PC-9 (cell line): ENCODE measurements at places on chromosomes 4 and X. TPM values are rescaled to one million over a fixed set of nuclear protein-coding genes. Genes with fewer than 3 reads are reported as not detected.

DNA sequence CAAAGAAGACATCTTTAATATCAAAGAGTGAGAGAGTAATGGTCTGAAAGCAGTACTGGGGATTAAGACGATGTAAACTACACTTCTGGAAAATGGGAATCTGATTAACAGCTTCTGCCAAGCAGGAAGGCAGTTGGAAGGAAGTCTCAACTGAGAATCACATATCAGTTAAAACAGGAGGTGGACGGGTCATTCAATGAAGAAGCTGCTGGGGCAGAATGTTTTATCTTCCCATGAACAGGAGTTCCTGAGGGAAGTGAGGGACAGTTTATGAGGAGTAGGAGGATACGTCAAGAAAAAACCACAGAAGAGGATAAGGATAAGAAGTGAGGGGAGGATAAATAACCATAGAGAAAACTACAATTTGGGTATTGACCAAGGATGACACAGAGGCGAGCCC lies 38.7 kb upstream of the MAGEA10 start:
- H3K4me1 ChIP-seq = no peaks in the 10 kb centered on the region
- no peaks in the 10 kb centered on the region for H3K27me3 ChIP-seq
- no peaks in the 10 kb centered on the region for H3K36me3 ChIP-seq

- H3K4me3 ChIP-seq = no peak overlapping the region
- no peaks in the 10 kb centered on the region for H3K36me3 ChIP-seq
- H3K4me1 ChIP-seq = no peaks in the 10 kb centered on the region
- H3K27me3 ChIP-seq = no peaks in the 10 kb centered on the region
- no peak overlapping the region for H3K27ac ChIP-seq
Measured at GRCh38 chrX:29542152-29542551, 673.2 kb upstream of the MAGEB2 start.

DNA sequence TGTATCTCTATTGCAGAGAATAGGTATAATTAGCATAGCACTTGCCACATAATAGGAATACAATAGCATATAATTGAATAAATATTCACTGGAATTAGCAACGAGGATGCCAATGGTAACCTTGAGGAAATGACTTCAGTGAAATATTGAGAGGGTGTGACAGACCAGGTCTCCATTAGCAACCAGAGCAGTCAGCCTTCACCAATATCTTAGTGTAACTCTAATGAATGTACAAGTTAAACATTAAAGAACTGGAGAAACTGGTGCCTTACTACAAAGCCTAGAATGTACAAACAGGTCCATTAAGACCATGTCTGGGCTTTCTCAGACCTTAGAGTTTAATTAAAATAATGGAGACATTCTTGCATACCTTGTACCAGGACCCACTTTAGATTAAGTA lies 143.0 kb downstream of the MAGEB17 start:
- H3K4me1 ChIP-seq = no peaks in the 10 kb centered on the region
- DNase-seq = no peak
- no peaks in the 10 kb centered on the region for H3K27me3 ChIP-seq

DNA sequence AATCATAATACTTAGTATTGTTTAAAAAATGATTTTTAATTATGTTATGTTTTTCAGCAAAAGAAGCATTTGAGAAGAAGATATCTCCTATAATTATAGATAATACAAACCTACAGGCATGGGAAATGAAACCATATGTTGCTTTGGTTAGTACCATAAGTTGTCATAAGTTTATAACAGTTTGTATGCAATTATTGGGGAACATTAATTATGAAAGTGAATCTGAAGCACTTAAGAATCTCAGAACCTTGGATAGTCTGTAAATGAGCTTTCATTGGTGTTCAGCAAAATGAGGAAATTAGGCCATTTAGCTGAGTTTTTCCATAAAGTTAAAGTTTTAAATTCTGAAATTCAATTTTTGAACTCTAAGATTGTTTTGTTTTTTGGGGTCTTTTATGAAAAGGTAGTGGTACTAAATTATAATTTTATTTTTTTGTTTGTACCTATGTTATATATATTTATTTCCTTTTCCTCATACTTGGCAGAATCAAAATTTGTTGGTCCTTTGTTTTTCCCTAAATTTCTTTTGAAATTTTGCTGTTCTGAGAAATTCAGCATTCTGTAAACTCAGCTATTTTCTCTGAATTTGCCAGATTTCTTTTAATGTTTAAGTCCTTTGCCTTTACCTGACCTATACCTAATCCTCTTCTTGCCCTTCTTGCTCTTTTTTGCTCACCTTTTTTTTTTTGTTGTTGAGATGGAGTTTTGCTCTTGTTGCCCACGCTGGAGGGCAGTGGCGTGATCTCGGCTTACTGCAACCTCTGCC lies 55.6 kb downstream of the N4BP2 start:
- H3K4me3 ChIP-seq = no peak overlapping the region
- 0 out of 2 replicates have a peak, but pooled peaks cover 2% of the 10 kb centered on the region for H3K36me3 ChIP-seq
- H3K27me3 ChIP-seq = no peaks in the 10 kb centered on the region

GRCh38 chrX:21638311-21638710 lies 19.8 kb downstream of the KLHL34 start:
- no peaks in the 10 kb centered on the region for H3K4me1 ChIP-seq
- no peaks in the 10 kb centered on the region for H3K36me3 ChIP-seq
- H3K27ac ChIP-seq = no peak overlapping the region
- H3K27me3 ChIP-seq = no peaks in the 10 kb centered on the region

DNA sequence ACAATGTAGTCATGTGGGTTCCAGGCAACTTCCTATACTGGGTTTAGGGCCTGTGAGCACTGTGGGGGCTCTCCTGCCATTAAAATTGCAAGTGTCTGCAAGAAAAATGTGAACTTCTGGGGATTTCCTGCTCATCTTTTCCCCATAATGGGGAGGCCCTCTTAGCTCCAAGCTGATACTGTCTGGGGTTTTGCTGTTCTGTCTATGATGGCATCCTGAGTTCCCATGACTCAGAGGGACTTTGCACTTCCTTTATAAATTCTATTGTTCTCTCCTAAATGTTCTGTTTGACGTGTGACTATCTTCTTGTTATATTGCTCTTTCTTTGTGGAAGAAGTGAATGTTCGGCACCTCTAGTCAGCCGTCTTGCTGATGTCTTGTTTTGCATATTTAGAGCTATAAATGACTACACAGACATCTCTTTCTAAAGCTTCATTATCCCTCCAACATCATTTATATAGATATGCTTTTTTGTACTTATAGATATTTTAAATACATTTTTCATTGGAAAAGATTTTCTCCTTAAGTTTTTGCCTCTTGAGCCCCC lies 465.8 kb downstream of the NAF1 start:
- no peak overlapping the region for H3K27ac ChIP-seq
- no peaks in the 10 kb centered on the region for H3K27me3 ChIP-seq
- H3K4me3 ChIP-seq = no peak overlapping the region
- H3K36me3 ChIP-seq = no peaks in the 10 kb centered on the region
- no peak for DNase-seq
- no peaks in the 10 kb centered on the region for H3K4me1 ChIP-seq

DNA sequence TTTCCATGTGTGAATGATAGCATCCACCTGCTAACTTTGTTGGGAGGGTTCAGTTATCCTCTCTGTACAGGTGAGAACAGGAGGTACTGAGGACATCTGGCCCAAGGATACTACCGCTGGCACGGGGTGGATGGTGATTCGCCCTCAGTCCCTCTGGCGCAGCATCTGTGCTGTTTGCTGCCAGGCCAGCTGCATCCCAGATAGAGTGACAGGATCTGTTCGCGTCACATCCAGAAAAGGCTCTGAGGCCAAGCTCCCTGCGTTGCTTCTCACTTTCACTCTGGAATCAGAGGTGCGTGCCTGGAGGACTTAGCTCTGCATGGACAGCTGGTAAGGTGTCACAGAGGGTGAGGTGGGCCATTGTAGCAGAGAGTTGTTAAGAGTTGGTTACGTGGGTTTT lies 95.4 kb downstream of the TBL1X start:
- no peak overlapping the region for H3K4me3 ChIP-seq
- H3K4me1 ChIP-seq = no peaks in the 10 kb centered on the region
- H3K27ac ChIP-seq = no peak overlapping the region
- H3K27me3 ChIP-seq = no peaks in the 10 kb centered on the region
- DNase-seq = no peak

- H3K27ac ChIP-seq = no peak overlapping the region
- H3K4me1 ChIP-seq = no peaks in the 10 kb centered on the region
- no peak overlapping the region for H3K4me3 ChIP-seq
- no peaks in the 10 kb centered on the region for H3K36me3 ChIP-seq
- H3K27me3 ChIP-seq = no peaks in the 10 kb centered on the region
Measured at GRCh38 chrX:65993332-65993731, 46.5 kb downstream of the VSIG4 start.

DNA sequence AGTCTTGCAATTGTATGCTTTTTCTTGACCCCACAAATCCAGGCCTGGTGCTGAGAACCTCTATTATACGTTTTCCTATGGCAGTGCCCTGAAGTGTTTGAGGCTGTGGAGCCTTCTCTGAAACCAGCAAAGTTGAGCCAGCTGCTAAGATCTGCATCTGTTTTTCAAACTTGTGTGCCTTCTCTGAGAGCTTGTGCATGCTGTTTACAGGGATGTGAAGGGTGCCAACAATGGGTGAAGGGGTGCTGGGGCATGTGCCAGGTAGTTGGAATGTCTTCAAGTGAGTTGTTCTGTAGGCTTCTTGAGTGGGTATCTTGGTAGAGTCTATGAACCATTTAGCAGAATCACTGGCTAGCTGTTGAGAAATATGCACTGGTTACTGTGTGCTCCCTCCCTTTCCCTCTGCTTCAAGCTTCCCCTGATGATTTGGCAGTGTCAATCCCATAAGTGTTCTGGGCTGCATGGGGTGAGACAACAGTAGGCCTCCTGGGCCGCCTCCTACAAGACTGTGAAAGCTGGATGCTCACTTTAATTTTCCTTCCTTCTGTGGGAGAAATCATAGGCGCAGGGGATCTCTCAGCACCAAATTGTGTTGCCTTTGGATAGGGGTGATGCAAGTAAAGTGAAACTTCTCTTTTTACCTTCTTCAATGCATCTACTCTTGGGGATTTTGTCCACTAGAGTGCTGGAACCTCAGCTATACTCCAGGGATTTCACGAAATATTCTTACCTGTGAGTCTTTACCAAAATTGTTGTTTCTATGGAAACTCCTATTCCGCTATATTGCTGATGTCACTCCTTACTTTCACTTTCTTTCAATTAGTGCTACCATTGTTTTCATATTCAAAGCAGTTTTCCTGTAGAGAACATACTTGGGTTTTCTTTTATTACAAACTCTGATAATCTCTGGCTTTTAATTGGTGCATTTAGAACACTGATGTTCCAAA lies 30.0 kb downstream of the ITM2A start:
- no peak overlapping the region for H3K4me3 ChIP-seq
- no peak overlapping the region for H3K27ac ChIP-seq
- no peaks in the 10 kb centered on the region for H3K36me3 ChIP-seq
- no peaks in the 10 kb centered on the region for H3K27me3 ChIP-seq
- DNase-seq = no peak

GRCh38 chr4:156194896-156195295 lies 241.2 kb upstream of the CTSO start:
- peaks cover 6% of the 10 kb centered on the region; the same call in 1 of the 2 replicates for H3K4me1 ChIP-seq
- no peaks in the 10 kb centered on the region for H3K36me3 ChIP-seq
- H3K4me3 ChIP-seq = no peak overlapping the region
- no peak overlapping the region for H3K27ac ChIP-seq
- H3K27me3 ChIP-seq = no peaks in the 10 kb centered on the region

DNA sequence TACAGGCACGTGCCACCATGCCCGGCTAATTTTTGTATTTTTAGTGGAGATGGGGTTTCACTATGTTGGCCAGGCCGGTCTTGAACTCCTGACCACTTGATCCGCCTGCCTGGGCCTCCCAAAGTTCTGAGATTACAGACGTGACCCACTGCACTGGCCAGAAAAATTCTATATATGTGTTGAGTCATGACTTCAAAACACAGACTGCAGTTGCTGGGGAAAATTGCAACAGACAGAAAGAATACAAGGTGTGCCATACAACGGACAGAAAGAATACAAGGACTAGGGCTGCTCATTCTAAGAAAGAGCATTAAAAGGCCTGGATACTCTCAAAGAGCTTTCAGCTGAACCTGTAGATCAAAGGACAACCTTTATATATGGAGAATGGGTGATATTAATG lies 109.6 kb upstream of the ACSL4 start:
- H3K27ac ChIP-seq = no peak overlapping the region
- no peak overlapping the region for H3K4me3 ChIP-seq
- DNase-seq = no peak
- H3K27me3 ChIP-seq = no peaks in the 10 kb centered on the region
- peaks cover 24% of the 10 kb centered on the region for H3K4me1 ChIP-seq
- H3K36me3 ChIP-seq = no peaks in the 10 kb centered on the region

- no peaks in the 10 kb centered on the region for H3K27me3 ChIP-seq
- DNase-seq = no peak
- H3K36me3 ChIP-seq = no peaks in the 10 kb centered on the region
- no peak overlapping the region for H3K27ac ChIP-seq
- H3K4me1 ChIP-seq = no peaks in the 10 kb centered on the region
Measured at GRCh38 chrX:85836868-85837267, 210.5 kb downstream of the CHM start.

DNA sequence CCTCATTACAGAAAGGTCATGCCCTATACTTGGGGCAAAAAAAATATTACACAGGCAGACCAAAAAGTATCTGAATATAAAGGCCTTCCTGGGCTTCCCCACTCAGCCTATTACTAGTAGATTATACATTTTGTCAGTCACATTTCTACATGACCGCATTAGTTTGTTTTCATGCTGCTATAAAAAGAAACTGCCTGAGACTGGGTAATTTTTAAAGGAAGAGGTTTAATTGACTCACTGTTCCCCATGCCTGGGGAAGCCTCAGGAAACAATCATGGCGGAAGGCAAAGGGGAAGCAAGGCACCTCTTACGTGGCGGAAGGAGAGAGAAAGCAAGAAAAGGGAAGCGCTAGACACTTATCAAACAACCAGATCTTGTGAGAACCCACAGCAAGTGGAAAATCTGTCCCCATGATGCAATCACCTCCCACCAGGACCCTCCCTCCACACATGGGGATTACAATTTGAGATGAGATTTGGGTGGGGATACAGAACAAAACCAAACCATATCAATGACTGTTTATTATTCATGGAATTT lies 1312.0 kb downstream of the PCDH7 start:
- H3K36me3 ChIP-seq = no peaks in the 10 kb centered on the region
- no peaks in the 10 kb centered on the region for H3K27me3 ChIP-seq
- no peaks in the 10 kb centered on the region for H3K4me1 ChIP-seq
- H3K27ac ChIP-seq = no peak overlapping the region

DNA sequence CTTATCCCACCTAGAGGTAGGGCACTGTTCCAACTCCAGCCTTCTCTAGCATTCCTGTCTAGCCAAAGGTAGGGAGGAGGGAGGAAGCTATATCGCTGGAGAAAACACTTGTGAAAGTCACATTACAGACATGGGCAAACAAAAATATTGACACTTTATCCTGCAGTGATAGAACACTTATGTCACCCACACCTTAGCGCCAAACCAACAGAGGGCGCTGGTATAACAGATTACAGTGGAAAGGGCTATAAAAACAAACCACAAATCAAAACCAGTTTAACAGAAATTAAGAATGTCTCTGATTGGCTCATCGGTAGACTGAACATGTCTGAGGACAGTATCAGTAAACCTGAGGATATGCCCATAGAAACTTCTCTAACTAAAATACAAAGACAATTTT lies 451.3 kb downstream of the TLL1 start:
- H3K4me1 ChIP-seq = no peaks in the 10 kb centered on the region
- no peak overlapping the region for H3K27ac ChIP-seq
- DNase-seq = peak; percentile 14
- H3K4me3 ChIP-seq = no peak overlapping the region
- no peaks in the 10 kb centered on the region for H3K36me3 ChIP-seq
- H3K27me3 ChIP-seq = no peaks in the 10 kb centered on the region

RADX gene
- 0.20 and 0.53 TPM in 2 replicates for total RNA-seq

CXCL1 gene
- total RNA-seq = 0.33 TPM in 1 of 2 replicates, not detected in the other

MTM1 gene
- total RNA-seq = 17.4 and 22.9 TPM in 2 replicates

ZNF157 gene
- total RNA-seq = not detected in 2 replicates

GPRIN3 gene
- 0.02 and 0.05 TPM in 2 replicates for total RNA-seq

ZFP92 gene
- total RNA-seq = not detected in 2 replicates

GPM6B gene
- not detected in 2 replicates for total RNA-seq

TCP11X2 gene
- total RNA-seq = not detected in 2 replicates

SPANXD gene
- total RNA-seq = 0.78 and 1.3 TPM in 2 replicates
